ENCODE measurements at places on chromosomes 1 and 21.

DNA sequence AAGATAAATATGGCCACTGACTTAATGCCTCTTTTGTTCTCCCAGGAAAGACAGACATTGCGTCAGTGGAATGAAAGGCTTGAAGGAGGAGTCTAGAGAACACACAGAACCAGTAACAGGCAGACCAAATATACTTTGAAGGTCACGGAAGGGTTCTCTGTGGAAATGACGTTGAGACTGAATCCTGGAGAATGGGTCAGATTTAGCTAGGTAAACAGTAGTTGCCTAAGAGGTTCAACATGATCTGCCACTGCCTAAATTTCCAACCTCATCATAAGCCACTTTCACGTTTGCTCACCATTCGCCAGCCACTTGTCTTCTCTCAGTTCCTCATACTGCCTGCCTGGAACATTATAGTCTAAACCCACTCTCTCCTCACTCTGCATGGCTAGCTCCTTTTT lies 20.5 kb downstream of the PLA2G4A start:
- DNase-seq = no peak

- peak; percentile 6 for DNase-seq
These were observed 7.1 kb downstream of the UTS2 start for GRCh38 chr1:7845761-7846160.

- DNase-seq = peak; percentile 51
These were observed at the start of gene RIMS3 for GRCh38 chr1:40665335-40666171. TSS of gene RIMS3 (minus strand) at chr1:40665682. CDS start at chr1:40641925, 23,757 bp downstream.

DNA sequence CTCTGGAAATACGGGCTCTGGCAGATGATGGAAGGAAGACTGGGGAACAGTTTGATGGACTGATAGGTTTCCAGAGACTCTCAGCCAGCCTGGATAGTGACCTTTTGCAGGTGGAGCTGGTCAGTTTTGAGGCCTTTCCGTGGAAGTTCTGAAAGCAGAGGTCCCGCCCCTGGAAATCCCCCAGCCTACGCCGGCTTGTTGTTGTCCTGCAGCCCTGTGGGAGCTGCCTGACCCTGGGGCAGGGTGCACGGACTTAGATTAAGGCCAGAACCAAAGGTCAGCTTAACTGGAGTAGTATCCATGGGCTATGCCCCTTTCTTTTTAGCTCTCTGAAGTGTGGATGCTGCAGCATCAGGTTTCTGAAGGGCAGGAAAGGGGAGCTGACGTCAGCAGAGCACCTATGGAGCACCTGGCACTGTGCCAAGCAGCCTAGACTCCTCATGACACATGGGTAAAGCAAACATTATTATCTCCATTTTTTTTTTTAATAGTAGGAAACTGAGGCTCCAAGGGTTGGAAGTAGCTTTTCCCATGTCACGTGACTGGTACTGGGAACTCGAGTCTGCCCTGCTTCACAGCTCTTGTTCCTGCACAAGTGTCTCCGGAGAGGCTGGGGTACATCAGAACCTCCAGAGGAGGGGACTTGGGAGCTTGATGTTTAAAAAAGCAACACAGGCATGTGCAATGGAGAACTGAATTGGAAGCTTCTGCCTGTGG lies 38.5 kb downstream of the IER5 start:
- no peak for DNase-seq
